ENCODE measurements at places on chromosomes 7 and 10. TPM values are rescaled to one million over a fixed set of nuclear protein-coding genes. Genes with fewer than 3 reads are reported as not detected.

Gene LGI1
- total RNA-seq = not detected

Gene RASA4B
- total RNA-seq = 3.7 TPM

Gene PON1
- 0.29 TPM for total RNA-seq

Gene NCF1
- not detected for total RNA-seq

Gene OR2A1
- total RNA-seq = 0.15 TPM

Gene WEE2
- not detected for total RNA-seq

Gene CFTR
- 16.4 TPM for total RNA-seq

Gene NANOS1
- 6.4 TPM for total RNA-seq

Gene HTR5A
- total RNA-seq = not detected

Gene LFNG
- 9.1 TPM for total RNA-seq

Gene NYAP1
- 0.48 TPM for total RNA-seq

Gene PTTG1IP2
- total RNA-seq = not detected

Gene PNLIPRP2
- total RNA-seq = not detected

Gene GDF10
- 2.0 TPM for total RNA-seq

Gene CFAP70
- 7.8 TPM for total RNA-seq

Gene TFEC
- 5.6 TPM for total RNA-seq

Gene CHN2
- total RNA-seq = 17.1 TPM

Gene ALOX5
- total RNA-seq = 67.5 TPM

Gene STEAP4
- 49.3 TPM for total RNA-seq

Gene PAPOLB
- total RNA-seq = 0.48 TPM

Gene FGFR2
- 31.8 TPM for total RNA-seq

Gene LANCL2
- total RNA-seq = 20.2 TPM

Gene SPDYE2
- total RNA-seq = not detected
